DMS153 (cell line): ENCODE measurements at places on chromosomes 3 and 15.

- DNase-seq, result no peak
Observed at GRCh38 chr3:18428991-18429745, 4.0 kb upstream of the SATB1 start.

DNA sequence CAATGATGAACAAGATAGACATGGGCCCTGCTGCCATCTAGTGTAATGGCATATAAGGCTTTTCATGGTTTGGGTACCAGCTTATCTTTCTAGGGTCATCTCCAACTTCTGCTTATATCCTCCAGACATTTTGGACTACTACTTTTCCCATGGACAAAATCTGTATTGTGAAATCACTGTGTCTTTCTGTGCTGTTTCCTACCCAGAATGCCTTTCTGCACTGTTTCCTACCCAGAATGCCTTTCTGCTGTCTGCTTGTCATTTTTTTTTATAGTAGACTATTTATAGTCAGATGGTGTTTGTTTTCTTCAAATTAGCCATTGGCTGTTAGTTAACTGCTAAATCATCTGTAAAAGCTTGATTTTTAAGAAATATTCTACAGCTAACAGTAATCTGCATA, 20.1 kb downstream of the VPS8 start:
- no peak for DNase-seq

GRCh38 chr3:177144922-177145321, 52.4 kb downstream of the TBL1XR1 start:
- peak; percentile 9 for DNase-seq

DNA sequence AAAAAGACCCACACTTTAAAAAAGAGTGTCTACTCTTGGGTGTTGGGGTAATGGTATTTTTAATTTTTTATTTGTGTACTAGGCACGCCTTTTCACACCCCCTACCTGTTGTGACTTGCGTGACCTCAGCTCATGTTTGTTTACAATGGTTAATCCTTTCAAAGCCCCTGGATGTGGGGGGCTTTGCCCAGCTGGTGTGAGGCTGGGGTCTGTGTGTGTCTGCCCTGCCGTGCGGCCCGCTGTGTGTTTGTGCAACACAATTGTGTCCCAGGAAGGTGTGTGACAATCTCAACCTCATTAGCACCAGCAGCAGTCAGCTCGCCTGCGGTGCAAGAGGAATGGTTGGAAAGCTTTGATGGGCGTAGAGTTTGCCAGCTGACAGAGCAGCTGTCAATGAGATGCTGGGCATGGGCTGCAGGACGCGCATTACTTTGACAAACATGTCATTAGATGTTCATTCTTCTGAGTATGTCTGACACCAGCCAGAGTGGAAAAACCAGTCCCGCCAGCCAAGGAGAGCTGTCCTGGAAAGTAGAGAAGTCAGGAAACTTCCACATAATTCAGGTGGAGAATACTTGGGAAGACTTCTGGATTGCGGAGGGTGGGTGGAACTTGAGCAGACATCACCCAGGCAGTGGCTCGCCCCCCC, 9.6 kb downstream of the LRRK1 start:
- DNase-seq, result peak; percentile 16
